Cardiac ventricle fibroblast (primary cell): ENCODE measurements at places on chromosomes 7 and 10. TPM values are rescaled to one million over a fixed set of nuclear protein-coding genes. Genes with fewer than 3 reads are reported as not detected.

Gene CDK1
- 4.6 and 5.2 TPM in 2 replicates for total RNA-seq

Gene CHRM2
- 0.12 and 0.15 TPM in 2 replicates for total RNA-seq

Gene TMEM178B
- under 0.01 and 0.06 TPM in 2 replicates for total RNA-seq

Gene UPK3B
- total RNA-seq: not detected in 2 replicates

Gene NODAL
- total RNA-seq: not detected in 2 replicates

Gene CCNJ
- total RNA-seq: 1.2 and 2.6 TPM in 2 replicates

Gene SUN3
- not detected in 2 replicates for total RNA-seq

Gene EBF3
- 22.8 and 25.3 TPM in 2 replicates for total RNA-seq

Gene GSTO2
- total RNA-seq: 0.25 and 0.54 TPM in 2 replicates
